Myocyte (in vitro differentiated cells): ENCODE measurements at places on chromosomes 13 and 19. TPM values are rescaled to one million over a fixed set of nuclear protein-coding genes. Genes with fewer than 3 reads are reported as not detected.
A peak's percentile ranks its signal among the peaks of the same experiment; 100 is the strongest.

GRCh38 chr19:17922138-17922537 is 10.7 kb upstream of the CCDC124 start:
- DNase-seq = no peak

- DNase-seq = peak; percentile 21
These were observed 2.8 kb upstream of the A1BG start for GRCh38 chr19:58355908-58356765.

GRCh38 chr13:28406733-28407266 is 88.1 kb downstream of the FLT1 start:
- no peak for DNase-seq

DNA sequence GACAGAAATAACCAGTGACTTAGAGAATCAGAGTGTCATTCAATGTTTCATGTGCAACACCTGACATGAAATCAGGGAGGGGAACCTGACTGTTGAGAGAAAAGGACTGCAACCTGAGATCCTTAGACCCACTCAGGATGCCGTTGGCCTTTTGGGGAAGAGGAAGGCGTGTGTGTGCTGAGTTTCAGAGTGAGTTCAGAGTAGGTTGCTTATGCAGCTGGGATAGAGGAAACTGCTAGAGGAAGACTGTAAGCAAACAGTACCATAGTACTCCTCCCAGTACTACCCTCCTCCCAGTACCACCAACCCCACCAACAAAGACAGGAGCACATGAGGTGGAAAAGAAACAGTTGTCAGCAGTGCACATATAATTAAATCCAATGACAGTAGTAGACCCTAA is 63.7 kb downstream of the KL start:
- no peak for DNase-seq

- DNase-seq = no peak
These were observed 30.8 kb downstream of the SOX1 start for GRCh38 chr13:112097770-112098169.

DNA sequence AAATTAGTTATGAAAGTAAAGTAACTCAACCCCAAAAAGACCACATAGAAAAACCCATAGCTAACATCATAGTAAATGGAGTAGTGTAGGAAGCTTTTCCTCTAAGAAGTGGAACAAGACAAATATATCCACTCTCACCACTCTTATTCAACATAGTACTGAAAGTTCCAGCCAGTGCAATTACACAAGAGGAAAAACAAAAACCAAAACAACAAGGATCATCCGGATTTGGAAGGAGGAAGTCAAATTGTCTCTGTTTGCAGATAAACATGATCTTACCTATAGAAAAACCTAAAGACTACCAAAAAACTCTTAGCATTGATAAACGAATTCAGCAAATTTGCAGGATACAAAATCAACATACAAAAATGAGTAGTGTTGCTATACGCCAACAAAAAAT is 8.5 kb upstream of the SIGLEC8 start:
- no peak for DNase-seq

DNA sequence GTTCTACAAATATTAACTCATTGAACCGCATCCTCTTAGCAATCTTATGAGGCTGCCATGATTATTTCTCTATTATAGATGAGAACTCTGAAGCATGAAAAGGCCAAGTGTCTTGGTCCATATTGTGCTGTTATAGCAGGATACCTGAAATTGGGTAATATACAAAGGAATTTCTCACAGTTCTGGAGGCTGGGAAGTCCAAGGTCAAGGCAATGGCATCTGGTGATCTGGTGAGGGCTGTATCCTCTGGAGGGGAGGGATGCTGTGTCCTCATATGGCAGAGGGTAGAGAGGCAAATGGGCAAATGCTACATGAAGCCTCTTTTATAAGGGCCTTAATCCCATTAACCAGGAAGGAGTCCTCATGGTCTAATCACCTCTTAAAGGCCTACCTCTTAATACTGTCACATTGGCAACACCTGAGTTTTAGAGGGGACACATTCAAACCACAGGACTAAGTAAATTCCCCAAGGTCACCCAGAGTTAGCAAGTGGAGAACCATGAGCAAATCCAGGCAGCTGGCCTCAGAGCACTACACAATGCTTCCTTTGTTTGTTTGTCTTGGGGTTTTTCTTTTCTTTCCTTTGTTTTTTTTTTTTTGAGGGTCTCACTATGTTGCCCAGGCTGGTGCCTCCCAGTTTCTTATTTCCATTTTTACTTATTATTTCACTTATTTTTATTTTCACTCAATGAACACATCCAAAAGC is 55.9 kb upstream of the LATS2 start:
- no peak for DNase-seq

- no peak for DNase-seq
These were observed 29.4 kb upstream of the ZNF507 start for GRCh38 chr19:32316034-32316433.

GRCh38 chr13:80437231-80437630 is 96.3 kb upstream of the SPRY2 start:
- DNase-seq = no peak

- DNase-seq = no peak
These were observed 60.3 kb downstream of the ERCC5 start for GRCh38 chr13:102905905-102906771.

The EDNRB gene
- total RNA-seq = 1.7 and 2.2 TPM in 2 replicates

The PEAK3 gene
- total RNA-seq = 0.16 and 0.36 TPM in 2 replicates

- DNase-seq = no peak
These were observed 105.3 kb upstream of the KLF5 start for GRCh38 chr13:72953391-72953965.

DNA sequence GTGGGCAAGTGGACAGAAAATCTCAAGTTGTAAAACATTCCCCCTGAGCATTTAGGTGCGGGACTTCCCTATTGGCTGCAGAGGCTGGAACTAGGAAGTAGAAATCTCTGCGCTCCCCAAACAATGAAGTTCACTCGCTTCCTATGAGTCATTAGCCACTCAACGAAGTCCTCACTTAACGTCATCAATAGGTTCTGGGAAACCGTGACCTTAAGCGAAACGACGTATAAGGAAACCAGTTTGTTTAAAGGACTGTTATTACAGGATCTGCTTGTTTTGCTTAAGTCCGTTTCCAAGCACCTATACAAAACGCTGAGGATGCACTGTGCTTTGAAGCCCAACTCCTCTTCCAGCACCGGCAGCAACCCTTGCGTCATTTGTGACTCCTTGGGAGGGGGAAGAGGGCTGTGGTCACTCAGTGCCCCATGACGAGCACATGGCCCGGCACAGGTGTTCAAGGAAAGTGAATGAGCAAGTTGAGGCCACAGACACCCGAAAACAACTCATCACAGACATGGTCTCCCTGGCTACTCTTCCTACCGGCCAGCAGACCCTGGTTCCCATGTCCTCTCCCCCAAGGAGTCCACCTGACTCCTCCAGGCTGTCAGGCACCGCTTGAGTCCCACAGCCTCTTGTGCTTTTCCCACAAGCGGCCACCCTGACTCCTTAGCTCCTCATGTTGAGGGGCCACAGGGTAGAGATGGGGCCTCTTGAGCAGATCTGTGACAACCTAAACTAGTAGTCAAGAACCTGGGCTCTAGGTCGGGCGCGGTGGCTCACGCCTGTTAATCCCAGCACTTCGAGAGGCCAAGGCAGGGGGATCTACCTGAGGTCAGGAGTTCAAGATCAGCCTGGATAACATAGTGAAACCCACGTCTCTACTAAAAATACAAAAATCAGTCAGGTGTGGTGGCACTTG is 4.8 kb downstream of the RPS16 start:
- DNase-seq = peak; percentile 65

The CCDC169 gene
- 25.4 and 28.1 TPM in 2 replicates for total RNA-seq

- peak; percentile 80 for DNase-seq
These were observed 10.1 kb downstream of the ZNF714 start for GRCh38 chr19:21092109-21092508.

- DNase-seq = no peak
These were observed 4.1 kb downstream of the DLL3 start for GRCh38 chr19:39502640-39503417.

The LGALS7 gene
- total RNA-seq = not detected in 2 replicates

GRCh38 chr19:11005521-11005920 is 44.7 kb downstream of the SMARCA4 start:
- no peak for DNase-seq
